ENCODE measurements at places on chromosomes 2 and 18.

DNA sequence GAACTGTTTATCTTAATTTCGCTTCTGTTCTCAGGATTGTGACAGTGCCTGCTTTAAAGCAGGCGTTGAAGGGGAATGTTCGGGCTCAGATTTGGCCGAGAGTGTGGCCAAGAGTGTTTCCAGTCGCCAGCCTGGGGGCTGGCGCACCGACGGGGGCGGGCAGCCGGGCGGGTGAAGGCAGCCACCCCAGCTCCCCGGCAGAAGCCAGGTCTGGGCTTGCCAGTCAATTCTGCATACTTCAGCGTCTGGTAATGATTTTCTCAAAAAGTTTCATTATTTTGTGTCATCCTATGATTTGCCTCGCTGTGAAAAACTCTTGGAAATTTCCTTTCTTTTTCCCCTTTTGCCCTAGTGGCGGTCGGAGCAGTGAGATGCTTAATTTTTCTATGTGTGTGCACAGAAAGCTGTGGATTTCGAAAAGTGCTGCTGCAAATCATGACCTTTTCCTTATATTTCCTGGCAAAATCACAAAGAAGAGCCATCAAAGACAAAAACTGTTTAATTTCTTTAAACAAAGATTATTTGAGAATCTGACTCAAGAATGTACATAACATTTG, 856 bp downstream of the FAM228A start:
- no peak for DNase-seq

- DNase-seq: no peak
Observed at GRCh38 chr2:11778416-11778815, 32.0 kb downstream of the LPIN1 start.

- DNase-seq: no peak
Observed at GRCh38 chr2:147133286-147133908, 711.4 kb upstream of the ACVR2A start.

DNA sequence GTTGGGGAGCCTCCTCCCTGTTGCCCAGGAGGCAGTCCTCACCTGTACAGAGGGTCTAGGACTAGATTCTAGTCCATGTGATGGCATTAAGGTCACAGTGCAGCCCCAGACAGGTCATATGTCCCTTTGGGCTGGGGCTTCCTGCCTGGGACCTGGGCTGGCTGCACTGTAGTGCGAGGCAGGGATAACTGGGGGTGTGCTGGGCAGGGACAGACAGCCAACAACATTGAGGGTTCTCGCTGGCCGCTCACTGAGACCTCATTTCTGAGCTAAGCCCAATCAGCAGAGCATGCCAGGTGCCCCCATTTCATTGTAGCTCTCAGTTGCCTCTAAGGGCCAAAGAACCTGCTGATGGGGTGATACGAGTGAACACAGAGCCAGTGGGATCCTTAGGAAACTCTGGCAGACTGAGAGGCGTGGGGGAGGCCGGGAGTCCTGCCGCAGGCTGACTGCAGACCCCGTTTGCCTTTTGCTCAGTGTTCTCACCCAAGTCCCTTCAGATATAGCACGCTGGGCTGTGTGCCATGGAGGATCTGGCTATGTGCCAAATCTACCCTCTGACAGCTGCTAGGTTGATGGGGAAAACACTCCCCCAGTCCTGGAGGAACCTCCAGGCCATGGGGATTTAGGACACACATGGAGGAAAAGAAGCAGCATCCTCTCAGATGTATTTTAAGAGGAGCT, 51.9 kb downstream of the DYSF start:
- DNase-seq: no peak

- no peak for DNase-seq
Observed at GRCh38 chr2:113276761-113277425, 1.8 kb downstream of the PAX8 start.

- DNase-seq: no peak
Observed at GRCh38 chr18:60981682-60982328, 351.4 kb upstream of the CDH20 start.

GRCh38 chr18:77969972-77970371, 720.3 kb downstream of the GALR1 start:
- no peak for DNase-seq

- DNase-seq: no peak
Observed at GRCh38 chr18:7600036-7600435, 32.9 kb downstream of the PTPRM start.

DNA sequence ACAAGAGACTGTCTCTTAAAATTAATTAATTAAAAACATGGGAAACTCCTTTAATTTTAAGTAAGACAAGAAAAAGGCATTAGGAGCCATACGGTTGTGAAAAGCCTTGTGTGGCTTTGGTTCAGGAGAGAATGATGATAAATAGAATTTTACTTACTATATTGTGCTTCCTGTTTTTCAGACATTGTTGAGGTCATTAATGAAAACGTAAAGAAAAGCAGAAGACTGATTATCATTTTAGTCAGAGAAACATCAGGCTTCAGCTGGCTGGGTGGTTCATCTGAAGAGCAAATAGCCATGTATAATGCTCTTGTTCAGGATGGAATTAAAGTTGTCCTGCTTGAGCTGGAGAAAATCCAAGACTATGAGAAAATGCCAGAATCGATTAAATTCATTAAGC, 10.7 kb upstream of the IL1RL2 start:
- no peak for DNase-seq

DNA sequence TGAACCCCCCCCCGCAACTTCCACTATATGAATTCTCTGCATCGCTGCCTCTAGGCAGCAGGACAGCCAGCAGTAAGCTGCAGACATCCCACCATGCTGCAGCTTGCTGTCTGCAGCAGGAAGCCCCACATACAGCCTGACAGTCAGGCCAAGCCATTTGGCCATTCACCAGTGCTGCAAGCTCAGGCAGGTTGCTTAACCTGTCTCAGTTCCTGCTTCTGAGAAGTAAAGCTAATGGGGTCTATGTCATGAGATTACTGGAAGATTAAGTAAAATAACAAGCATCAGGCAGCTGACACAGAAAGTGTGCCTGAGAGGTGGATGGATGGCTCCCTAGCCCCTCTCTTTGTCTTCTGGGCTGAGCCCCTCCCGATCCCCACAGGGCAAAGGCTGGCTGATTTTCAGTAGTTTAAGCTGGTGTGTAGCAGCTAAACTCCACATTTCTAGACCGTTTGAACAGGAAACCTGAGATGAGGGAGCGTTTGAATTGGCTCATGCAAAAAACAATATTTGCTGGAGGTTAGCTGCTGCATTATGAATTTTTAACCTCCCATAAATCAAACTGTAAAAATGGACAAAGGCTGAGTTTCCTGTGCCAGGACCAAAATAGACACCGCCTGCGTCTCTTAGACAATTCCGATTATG, 193.8 kb upstream of the ARL4C start:
- no peak for DNase-seq

GRCh38 chr2:144331674-144332355, 188.1 kb downstream of the ZEB2 start:
- DNase-seq: no peak

- DNase-seq: no peak
Observed at GRCh38 chr2:19684516-19684915, 217.3 kb downstream of the TTC32 start.

DNA sequence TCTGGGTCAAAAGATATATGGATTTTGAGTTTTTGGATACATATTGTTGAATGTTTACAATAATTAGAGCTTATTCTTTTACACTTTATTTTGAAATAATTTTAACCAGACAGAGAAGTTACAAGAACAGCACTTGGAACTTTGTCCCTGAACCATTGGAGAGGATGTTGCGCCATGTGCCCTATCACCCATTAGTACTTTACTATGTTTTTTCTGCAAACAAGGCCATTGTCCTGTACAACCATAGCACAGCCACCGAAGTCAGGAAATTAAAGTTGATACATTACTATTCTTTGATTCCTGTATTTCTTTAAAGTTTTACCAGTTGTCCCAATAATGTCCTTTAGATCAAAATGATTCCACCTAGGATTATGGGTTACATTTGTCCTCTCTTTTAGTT, 188.8 kb downstream of the ACKR3 start:
- no peak for DNase-seq

- no peak for DNase-seq
Observed at GRCh38 chr2:215746226-215746886, 267.0 kb downstream of the MREG start.

GRCh38 chr2:237319086-237319820, 94.7 kb downstream of the COL6A3 start:
- DNase-seq: no peak

GRCh38 chr2:20542746-20543468, 96.0 kb downstream of the RHOB start:
- DNase-seq: no peak

- no peak for DNase-seq
Observed at GRCh38 chr2:191051177-191051576, 37.2 kb upstream of the STAT1 start.

- DNase-seq: no peak
Observed at GRCh38 chr2:113966832-113967231, 76.9 kb downstream of the ACTR3 start.

GRCh38 chr2:204542982-204543608, 2.2 kb upstream of the PARD3B start:
- no peak for DNase-seq

- no peak for DNase-seq
Observed at GRCh38 chr2:33083699-33084387, 137.1 kb downstream of the LTBP1 start.

GRCh38 chr2:227390468-227391256, 2.9 kb upstream of the SCYGR1 start:
- no peak for DNase-seq

- no peak for DNase-seq
Observed at GRCh38 chr2:56410140-56410539, 226.3 kb downstream of the CCDC85A start.

- DNase-seq: no peak
Observed at GRCh38 chr2:12031866-12032265, 285.4 kb downstream of the LPIN1 start.

GRCh38 chr2:197011801-197012641, 85.5 kb upstream of the PGAP1 start:
- DNase-seq: no peak

DNA sequence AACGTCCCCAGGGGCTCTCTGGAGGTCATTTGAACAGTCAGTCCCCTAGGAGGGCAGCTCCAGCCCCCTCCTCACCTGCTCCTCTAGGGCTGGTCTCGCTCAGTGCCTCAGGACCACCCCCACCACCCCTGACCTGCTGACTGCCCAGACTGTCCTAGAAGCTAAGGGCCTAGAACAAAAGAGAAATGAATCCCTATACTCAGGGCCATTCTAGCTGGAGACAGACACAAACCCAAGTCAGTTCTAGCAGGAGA, 83.0 kb downstream of the HS1BP3 start:
- no peak for DNase-seq

GRCh38 chr2:12436483-12436882, 280.3 kb upstream of the TRIB2 start:
- DNase-seq: no peak

- no peak for DNase-seq
Observed at GRCh38 chr18:9982711-9983110, 68.9 kb downstream of the VAPA start.

GRCh38 chr2:42142547-42143184, 26.5 kb upstream of the EML4 start:
- no peak for DNase-seq

DNA sequence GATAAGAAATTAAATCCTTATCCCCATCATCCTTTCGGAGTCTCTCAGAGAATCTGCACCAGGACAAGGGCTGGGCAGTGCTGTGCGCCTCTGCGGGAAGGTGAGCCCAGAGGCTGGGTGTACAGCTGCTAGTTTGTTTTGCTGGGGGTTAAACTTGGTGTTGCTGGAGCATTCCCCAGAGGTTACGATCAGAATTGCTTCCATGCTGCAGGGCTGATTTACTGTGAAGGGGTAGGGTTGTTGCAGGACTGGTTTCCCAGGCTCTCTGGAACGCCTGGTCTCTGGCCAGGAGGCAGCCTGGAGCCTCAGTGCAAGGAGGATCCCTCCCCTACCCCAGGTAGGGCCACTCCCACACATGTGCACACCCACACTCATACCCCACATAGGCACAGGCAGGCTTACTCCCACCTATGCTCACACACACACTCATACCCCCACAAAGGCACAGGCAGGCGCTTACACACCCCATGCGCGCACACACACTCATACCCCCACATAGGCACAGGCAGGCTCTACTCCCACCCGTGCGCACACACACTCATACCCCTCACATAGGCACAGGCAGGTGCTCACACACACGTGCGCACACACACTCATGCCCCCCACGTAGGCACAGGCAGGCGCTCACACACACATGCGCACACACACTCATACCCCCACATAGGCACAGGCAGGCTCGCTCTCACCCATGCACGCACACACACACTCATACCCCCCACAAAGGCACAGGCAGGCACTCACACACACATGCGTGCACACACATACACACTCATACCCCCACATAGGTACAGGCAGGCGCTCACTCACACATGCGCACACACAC, 11.3 kb downstream of the CNNM4 start:
- no peak for DNase-seq

GRCh38 chr18:75400366-75400765, 27.1 kb downstream of the SMIM21 start:
- no peak for DNase-seq

- DNase-seq: no peak
Observed at GRCh38 chr2:203501873-203502272, 33.2 kb downstream of the RAPH1 start.

GRCh38 chr2:129464631-129465030, 514.8 kb upstream of the RAB6C start:
- DNase-seq: no peak

- no peak for DNase-seq
Observed at GRCh38 chr2:230602562-230603230, 109.9 kb upstream of the CAB39 start.

- no peak for DNase-seq
Observed at GRCh38 chr2:112713585-112713925, 7.3 kb upstream of the NT5DC4 start.

GRCh38 chr2:222733846-222734702, 62.6 kb downstream of the MOGAT1 start:
- no peak for DNase-seq

GRCh38 chr2:113370478-113371091, 66.9 kb upstream of the ZNG1B start:
- peak; percentile 46 for DNase-seq

GRCh38 chr2:217880287-217880889, 122.4 kb downstream of the TNS1 start:
- DNase-seq: no peak

DNA sequence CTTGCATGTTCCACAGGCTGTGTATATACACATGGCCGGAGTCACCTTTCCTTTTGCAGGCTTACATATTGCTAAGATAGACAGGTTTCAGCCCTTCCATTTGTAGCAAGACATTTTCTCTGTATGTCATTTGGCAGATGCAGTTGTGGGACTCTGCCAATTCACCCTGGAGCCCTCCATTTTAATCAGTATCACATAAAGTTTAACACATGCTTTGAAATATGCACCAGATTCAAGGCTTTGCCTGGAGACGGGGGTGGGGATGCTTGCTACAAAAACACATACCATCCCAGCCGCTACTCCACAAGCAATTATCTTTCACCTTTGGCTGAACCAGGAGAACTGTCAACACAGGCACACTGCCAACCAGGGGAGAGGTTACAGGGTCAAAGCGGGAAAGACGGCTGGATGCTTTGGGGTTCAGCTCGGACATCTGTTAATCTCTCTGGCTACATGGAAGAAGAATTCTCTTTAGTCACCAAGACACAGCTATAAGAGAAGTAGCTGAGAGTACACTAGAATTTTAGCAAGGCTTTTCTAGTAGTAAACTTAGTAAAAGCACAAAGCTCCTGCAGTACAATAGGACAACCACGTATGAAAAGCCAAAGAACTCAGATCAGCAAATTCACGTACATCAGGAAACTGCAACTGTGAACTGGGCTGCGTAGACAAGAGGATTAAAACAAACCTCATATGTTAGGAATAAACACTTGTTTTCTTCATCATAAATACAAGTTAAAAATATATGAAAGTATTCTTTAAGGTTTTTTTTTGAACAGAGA, 130.9 kb downstream of the EXOC6B start:
- no peak for DNase-seq
